Cerebellum (tissue), 4 donors: ENCODE measurements at places on chromosomes 2 and 18. TPM values are rescaled to one million over a fixed set of nuclear protein-coding genes. Genes with fewer than 3 reads are reported as not detected.

B4GALT6 gene
- total RNA-seq, result 18.0 TPM

DPP10 gene
- total RNA-seq, result 78.0 TPM

GRCh38 chr2:53445383-53446070 is 322.1 kb upstream of the CHAC2 start:
- DNase-seq, result no peak

DNA sequence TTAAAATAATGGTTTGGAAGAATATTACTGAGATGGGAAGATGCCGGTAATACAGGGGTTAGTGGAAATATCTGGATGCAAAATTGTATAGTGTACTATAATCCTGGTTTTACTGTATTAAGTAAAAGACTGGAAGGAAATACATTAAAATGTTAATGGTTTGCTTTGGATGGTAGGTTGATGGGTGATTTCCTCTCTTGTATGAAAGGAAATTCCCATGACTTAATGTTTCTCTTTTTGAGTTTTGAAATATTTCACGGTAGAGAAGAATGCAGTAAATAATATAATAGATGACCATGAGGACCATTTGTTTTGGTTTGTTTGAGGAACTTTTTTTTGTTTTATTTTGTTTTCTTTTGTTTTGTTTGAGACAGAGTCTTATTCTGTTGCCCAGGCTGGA is 8.2 kb downstream of the SPTBN1 start:
- DNase-seq, result no peak

DNA sequence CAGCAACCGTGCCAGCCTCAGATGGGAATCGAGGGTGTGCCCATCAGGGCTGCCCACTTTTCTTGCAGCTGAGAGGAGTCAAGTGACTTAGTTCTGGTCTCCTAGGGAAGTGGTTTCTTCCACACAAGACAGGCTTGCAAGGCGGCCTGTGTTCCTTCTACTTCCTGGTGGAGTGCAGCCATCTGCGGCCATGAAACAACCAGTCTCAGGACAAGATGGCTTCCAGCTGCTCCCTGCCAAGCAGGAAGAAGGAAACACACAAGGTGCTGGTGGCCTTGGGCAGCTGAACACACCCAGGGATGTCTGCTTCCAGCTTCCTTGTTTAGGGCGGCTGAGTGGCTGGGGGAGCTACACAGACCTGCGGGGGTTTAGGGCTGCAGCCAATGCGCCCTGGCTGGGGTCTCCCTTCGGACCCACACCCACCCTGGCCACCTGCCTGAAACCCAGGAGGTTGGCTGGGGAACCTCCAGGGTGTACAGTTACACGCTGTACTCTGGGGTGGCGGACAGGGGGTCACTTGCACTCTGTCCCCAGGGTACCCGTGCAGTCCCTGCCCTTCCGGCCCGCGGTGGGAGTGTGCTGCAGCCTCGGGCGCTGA is 34.7 kb downstream of the PTPN18 start:
- DNase-seq, result no peak
